ENCODE measurements at places on chromosomes 13 and 19. TPM values are rescaled to one million over a fixed set of nuclear protein-coding genes. Genes with fewer than 3 reads are reported as not detected.

The FXYD3 gene
- polyA plus RNA-seq: not detected

The SSC5D gene
- 0.49 TPM for polyA plus RNA-seq

The MYO16 gene
- polyA plus RNA-seq: 0.03 TPM

The ERICH4 gene
- not detected for polyA plus RNA-seq

The ZNF846 gene
- polyA plus RNA-seq: 2.7 TPM
